ENCODE measurements at places on chromosomes 5 and 9. TPM values are rescaled to one million over a fixed set of nuclear protein-coding genes. Genes with fewer than 3 reads are reported as not detected.

- H3K36me3 ChIP-seq, result no peaks in the 10 kb centered on the region
- H3K4me1 ChIP-seq, result peaks cover 70% of the 10 kb centered on the region
- peak overlapping the region; percentile 96 for H3K27ac ChIP-seq
- peak; percentile 79 for DNase-seq
- H3K4me3 ChIP-seq, result peak overlapping the region; percentile 61
- H3K27me3 ChIP-seq, result no peaks in the 10 kb centered on the region
Measured at GRCh38 chr9:130846487-130847305, 11.6 kb downstream of the ABL1 start.

DNA sequence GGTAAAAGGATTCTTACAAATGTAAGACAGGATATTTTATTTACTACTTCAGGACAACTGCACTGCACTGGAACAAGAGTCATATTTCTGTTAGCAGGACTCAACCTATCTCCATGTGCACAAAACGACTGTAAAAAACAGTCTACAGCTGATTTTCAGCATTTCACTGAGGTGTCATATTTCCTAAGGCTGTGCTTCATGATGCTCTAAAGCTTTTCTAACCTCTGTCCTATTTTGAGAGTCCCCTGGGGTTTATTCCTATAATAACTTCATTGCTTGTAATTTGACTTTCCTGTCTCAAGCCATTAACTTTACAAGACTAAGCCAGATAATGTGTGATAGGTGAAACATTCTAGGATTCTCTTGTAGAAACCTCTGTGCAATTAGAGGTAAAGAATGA lies 472.3 kb downstream of the HINT1 start:
- no peaks in the 10 kb centered on the region for H3K36me3 ChIP-seq
- no peaks in the 10 kb centered on the region for H3K27me3 ChIP-seq
- no peak overlapping the region for H3K27ac ChIP-seq
- no peak for DNase-seq
- no peaks in the 10 kb centered on the region for H3K4me1 ChIP-seq
- no peak overlapping the region for H3K4me3 ChIP-seq

DNA sequence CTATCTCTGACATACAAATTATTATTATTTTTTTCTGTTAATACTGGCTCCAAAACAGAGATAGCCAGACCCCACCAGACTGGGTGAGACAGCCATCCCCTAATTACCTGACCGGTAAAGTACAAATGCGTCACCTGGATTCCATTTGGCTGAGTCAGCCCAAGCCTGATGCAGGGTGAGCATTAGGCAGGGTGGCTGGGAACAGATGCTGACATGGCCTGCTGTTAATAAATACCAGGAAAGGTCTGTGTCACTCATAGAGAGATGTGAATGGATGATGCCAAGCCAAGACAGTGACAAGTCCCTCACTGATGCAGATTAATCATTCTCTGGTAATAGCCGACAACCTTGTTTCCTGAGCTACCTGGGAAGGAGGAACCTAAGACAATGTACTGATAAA lies 183.5 kb downstream of the TRIM32 start:
- no peak overlapping the region for H3K4me3 ChIP-seq
- no peak overlapping the region for H3K27ac ChIP-seq
- H3K36me3 ChIP-seq, result no peaks in the 10 kb centered on the region
- DNase-seq, result no peak
- H3K4me1 ChIP-seq, result no peaks in the 10 kb centered on the region

GRCh38 chr5:77599679-77600078 lies 38.8 kb downstream of the OTP start:
- peaks cover 28% of the 10 kb centered on the region for H3K27me3 ChIP-seq
- H3K27ac ChIP-seq, result no peak overlapping the region
- DNase-seq, result no peak
- no peaks in the 10 kb centered on the region for H3K4me1 ChIP-seq

DNA sequence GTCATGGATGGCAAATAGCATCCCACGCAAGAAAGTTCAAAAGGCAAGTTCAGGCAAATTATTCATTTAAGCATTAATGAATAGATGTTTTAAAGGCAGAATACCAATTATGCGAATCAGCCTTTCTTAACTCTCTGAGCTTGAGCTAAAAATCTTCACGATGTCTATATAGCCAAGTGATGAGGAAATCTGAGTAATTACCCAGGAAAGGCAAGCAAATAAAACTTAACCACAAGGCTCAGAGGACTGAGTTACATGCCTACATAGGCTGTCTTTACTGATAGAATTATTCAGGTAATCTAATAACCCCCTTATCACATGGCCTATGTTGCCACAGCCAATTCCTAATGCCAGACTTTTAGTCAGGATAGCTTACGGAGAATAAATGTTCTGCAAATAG lies 120.8 kb upstream of the MTAP start:
- DNase-seq, result peak; percentile 87
- H3K36me3 ChIP-seq, result no peaks in the 10 kb centered on the region
- H3K27ac ChIP-seq, result peak overlapping the region; percentile 73
- H3K4me1 ChIP-seq, result peaks cover 99% of the 10 kb centered on the region
- no peak overlapping the region for H3K4me3 ChIP-seq

GRCh38 chr5:108672639-108673038 lies 75.1 kb upstream of the FER start:
- H3K27ac ChIP-seq, result no peak overlapping the region
- no peak for DNase-seq
- no peak overlapping the region for H3K4me3 ChIP-seq

- no peak overlapping the region for H3K4me3 ChIP-seq
- no peaks in the 10 kb centered on the region for H3K4me1 ChIP-seq
- DNase-seq, result peak; percentile 31
Measured at GRCh38 chr5:11494340-11494739, 409.9 kb downstream of the CTNND2 start.

DNA sequence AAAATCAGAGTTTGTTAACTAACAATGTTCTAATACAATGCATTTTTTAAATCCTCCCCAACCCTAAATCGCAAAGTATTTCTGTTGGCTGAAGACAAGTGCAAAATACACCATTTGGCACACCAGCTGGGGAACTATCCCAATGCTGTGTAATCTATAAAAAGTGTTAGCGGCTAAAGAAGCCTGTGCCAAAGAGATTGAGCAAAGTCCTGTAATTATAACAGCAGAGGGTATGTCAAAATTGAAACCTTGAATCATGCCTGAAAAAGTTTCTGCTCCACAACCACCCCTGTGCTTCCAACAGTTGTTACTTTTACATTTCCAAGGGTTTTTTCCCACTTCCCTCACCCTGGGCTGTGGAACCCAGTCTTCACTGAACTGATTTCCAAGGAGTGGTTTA lies 83.1 kb upstream of the PLPP6 start:
- H3K4me1 ChIP-seq, result no peaks in the 10 kb centered on the region
- no peak overlapping the region for H3K27ac ChIP-seq
- DNase-seq, result peak; percentile 36
- no peak overlapping the region for H3K4me3 ChIP-seq

DNA sequence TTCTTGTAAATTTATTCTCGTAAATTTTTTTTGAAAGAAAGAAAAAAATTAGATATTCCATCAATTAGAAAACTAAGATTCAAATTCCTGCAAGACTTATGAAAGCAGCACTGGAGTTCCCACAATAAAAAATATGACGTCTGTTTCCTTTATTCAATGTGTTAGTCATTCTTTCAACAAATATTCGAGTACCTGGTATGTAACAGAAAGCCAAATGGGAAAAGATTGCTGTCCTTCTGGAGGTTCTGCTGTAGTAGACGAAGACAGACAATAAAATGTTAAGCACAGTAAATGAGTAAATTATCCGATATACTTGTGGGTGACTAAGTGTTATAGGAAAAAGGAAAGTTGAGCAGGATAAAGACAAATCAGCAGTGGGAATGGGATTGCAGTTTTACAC lies 92.2 kb downstream of the ADAMTSL1 start:
- peaks cover 52% of the 10 kb centered on the region for H3K4me1 ChIP-seq
- H3K27ac ChIP-seq, result peak overlapping the region; percentile 52
- H3K36me3 ChIP-seq, result peaks cover 1% of the 10 kb centered on the region
- H3K27me3 ChIP-seq, result no peaks in the 10 kb centered on the region
- peak; percentile 78 for DNase-seq
- H3K4me3 ChIP-seq, result 0 out of 2 replicates have a peak overlapping the region, but pooled peaks have one; percentile 8

DNA sequence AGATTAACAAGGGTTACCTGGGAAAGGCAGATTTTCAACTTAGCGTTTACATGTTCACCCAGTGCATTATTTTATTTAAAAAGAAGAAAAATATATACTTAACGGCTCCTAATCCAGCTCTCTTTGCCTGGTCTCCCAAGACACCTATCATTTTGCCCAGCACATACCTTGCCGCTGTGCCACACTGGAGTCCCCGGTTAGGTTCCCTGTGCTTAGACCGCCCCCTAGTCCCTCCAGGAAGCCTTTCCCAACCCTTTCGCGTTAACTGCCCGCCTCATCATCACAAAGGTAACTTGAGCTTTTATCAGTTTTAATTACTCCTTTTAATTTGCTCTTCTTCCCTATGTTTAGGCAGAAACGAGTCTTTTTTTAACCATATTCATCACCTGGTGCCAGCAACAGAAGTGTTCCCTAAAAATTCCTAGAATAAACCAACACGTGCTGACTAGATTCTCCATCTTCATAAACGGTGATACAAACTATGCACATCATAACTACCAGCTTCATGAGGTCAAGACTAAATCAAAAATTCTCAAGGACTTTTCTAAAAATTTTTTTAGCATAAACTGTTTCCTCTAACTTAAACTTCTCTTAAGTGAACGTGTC lies 19.7 kb downstream of the DNAJA1 start:
- H3K4me3 ChIP-seq, result peak overlapping the region; percentile 69
- DNase-seq, result no peak
- no peaks in the 10 kb centered on the region for H3K27me3 ChIP-seq
- peaks cover 14% of the 10 kb centered on the region for H3K4me1 ChIP-seq
- H3K27ac ChIP-seq, result peak overlapping the region; percentile 66
- H3K36me3 ChIP-seq, result peaks cover 9% of the 10 kb centered on the region

DNA sequence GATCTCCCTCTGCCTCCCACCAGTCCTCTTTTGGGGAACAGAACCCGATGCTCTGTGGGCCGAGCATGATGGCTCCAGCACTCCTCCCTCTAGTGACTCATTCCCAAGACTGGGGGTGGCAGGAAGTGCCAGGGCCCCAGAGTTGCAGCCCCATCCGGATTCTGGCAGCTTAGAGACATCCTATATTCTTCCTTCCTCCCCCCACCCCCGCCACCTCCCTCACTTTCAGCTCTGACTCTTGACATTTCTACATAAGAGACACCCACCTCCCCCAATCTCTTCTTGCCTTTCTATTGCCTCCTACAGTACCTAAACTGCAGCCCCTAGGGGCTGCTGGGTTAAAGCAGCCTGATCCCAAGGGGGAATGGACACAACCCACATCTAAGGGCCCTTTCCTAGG lies 47.1 kb upstream of the MATR3 start:
- H3K4me1 ChIP-seq, result peaks cover 12% of the 10 kb centered on the region
- H3K36me3 ChIP-seq, result no peaks in the 10 kb centered on the region
- H3K27me3 ChIP-seq, result no peaks in the 10 kb centered on the region
- H3K4me3 ChIP-seq, result no peak overlapping the region

- DNase-seq, result peak; percentile 37
- H3K27me3 ChIP-seq, result no peaks in the 10 kb centered on the region
- no peak overlapping the region for H3K4me3 ChIP-seq
- H3K36me3 ChIP-seq, result no peaks in the 10 kb centered on the region
- H3K27ac ChIP-seq, result no peak overlapping the region
Measured at GRCh38 chr9:101727612-101728524, 10.6 kb downstream of the GRIN3A start.

- H3K27me3 ChIP-seq, result no peaks in the 10 kb centered on the region
- no peak for DNase-seq
- H3K4me1 ChIP-seq, result peaks cover 2% of the 10 kb centered on the region
Measured at GRCh38 chr5:95995962-95996489, 34.4 kb upstream of the ELL2 start.

- H3K4me3 ChIP-seq, result no peak overlapping the region
- H3K27me3 ChIP-seq, result no peaks in the 10 kb centered on the region
- no peak for DNase-seq
- H3K27ac ChIP-seq, result no peak overlapping the region
Measured at GRCh38 chr5:74530326-74531050, 110.0 kb downstream of the ENC1 start.

- H3K27me3 ChIP-seq, result no peaks in the 10 kb centered on the region
- DNase-seq, result peak; percentile 14
- H3K4me3 ChIP-seq, result no peak overlapping the region
- H3K27ac ChIP-seq, result no peak overlapping the region
Measured at GRCh38 chr9:92122061-92122460, 6.8 kb upstream of the SPTLC1 start.

GRCh38 chr5:116502138-116502537 lies 72.5 kb downstream of the SEMA6A start:
- 0 out of 2 replicates have a peak, but pooled peaks cover 4% of the 10 kb centered on the region for H3K27me3 ChIP-seq
- DNase-seq, result no peak
- H3K4me3 ChIP-seq, result no peak overlapping the region
- no peaks in the 10 kb centered on the region for H3K36me3 ChIP-seq

GRCh38 chr9:114126247-114127060 lies 27.4 kb upstream of the KIF12 start:
- H3K27me3 ChIP-seq, result peaks cover 24% of the 10 kb centered on the region
- no peaks in the 10 kb centered on the region for H3K4me1 ChIP-seq

GRCh38 chr5:166795756-166796155 lies 1495.7 kb upstream of the WWC1 start:
- no peaks in the 10 kb centered on the region for H3K36me3 ChIP-seq
- H3K27ac ChIP-seq, result no peak overlapping the region
- H3K4me1 ChIP-seq, result no peaks in the 10 kb centered on the region
- no peak overlapping the region for H3K4me3 ChIP-seq

DNA sequence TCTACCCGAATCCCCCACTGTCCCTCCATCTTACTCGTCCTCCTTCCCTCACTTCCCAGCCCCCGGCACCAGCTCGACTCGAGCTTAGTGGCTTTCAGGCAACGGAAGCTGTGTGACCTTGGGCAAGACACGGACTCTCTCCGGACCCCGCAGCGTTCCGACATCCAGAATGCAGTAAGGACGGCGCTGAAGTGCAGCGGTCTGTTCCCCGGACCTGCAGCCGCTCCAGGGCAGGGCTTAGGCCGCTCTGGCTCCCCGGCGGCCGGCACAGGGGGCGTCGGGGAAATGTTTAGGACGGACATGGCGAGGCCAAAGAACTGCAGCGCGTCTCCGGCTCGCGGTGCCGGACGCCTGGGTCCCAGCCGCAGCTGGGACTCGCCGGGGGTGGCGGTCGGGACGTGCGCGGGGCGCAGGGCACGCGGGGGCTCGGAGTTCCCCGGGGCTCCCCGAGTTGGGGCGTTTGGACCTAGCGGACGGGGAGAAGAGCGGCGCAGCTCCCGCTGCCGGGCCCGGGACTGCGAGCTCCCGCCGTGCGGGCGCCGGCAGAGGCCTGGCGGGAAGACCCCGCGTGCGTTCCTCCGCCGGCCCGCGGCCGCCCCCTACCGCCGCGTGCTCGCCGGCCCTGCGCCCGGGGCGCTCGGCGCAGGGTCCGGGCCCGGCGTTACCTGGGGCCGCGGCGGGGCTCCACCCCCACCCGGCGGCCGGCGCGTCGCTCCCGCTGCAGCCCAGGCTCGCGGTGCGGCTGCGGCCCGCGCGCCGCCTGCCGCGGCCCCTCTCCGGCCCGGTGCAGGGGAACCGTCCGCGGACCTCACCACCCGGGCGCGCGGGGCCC lies 5.6 kb upstream of the RNF44 start:
- peaks cover 14% of the 10 kb centered on the region for H3K4me1 ChIP-seq
- H3K27me3 ChIP-seq, result no peaks in the 10 kb centered on the region
- no peak overlapping the region for H3K27ac ChIP-seq
- H3K4me3 ChIP-seq, result peak overlapping the region; percentile 70
- no peaks in the 10 kb centered on the region for H3K36me3 ChIP-seq

Gene PCDHGA1
- polyA plus RNA-seq, result 0.63 TPM

Gene TAF11L5
- polyA plus RNA-seq, result not detected

Gene TEX48
- not detected for polyA plus RNA-seq

Gene TLX3
- polyA plus RNA-seq, result not detected

Gene SPACA9
- 10.4 TPM for polyA plus RNA-seq

Gene TMEFF1
- 0.34 TPM for polyA plus RNA-seq

Gene KCTD16
- 0.34 TPM for polyA plus RNA-seq

Gene SPINK4
- polyA plus RNA-seq, result not detected

Gene NTNG2
- 0.13 TPM for polyA plus RNA-seq

Gene SLC45A2
- not detected for polyA plus RNA-seq

Gene OBP2B
- polyA plus RNA-seq, result not detected

Gene MARCOL
- polyA plus RNA-seq, result not detected
